ENCODE measurements at places on chromosomes 7 and 10.
A peak's percentile ranks its signal among the peaks of the same experiment; 100 is the strongest.

- DNase-seq: no peak
Measured at GRCh38 chr7:108559253-108559652, 10.3 kb downstream of the THAP5 start.

- DNase-seq: no peak
Measured at GRCh38 chr10:110497438-110498086, at the start of gene DUSP5. TSS of gene DUSP5 (plus strand) at chr10:110497907. CDS start at chr10:110498122, 215 bp downstream.

DNA sequence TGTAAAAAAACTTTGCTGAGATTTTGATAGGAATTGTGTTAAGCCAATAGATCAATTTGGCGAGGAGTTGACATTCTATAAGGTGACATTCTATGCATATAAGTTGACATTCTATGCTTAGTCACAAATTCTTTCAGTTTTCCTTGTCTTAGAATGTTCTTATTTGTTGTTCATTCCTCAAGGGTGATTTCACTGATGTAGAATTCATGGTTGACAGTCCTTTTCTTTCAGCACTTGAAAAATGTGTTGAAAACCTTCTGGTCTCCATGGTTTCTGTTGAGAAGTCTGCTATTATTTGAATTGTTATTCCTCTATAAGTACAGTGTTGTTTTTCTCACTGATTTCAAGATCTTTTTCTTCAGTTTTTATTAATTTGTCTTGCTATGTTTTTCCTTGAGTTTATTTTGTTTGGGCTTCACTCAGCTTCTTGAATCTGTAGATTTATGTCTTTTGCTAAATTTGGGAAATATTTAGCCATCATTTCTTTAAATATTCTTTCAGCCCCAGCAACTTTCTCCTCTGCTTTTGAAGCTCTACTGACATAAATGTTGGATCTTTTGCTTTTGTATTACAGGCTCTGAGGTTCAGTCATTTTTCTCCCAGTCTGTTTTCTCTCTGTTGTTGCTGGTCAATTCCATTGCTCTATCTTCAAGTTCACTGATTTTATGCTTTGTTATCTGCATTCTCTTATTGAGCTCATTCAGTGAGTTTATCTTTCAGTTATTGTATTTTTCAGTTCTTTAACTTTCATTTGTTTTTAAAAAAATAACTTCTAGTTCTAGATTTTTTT, 154.9 kb downstream of the SDK1 start:
- no peak for DNase-seq

GRCh38 chr7:50491943-50492342, 41.8 kb upstream of the FIGNL1 start:
- no peak for DNase-seq

- no peak for DNase-seq
Measured at GRCh38 chr7:97005183-97006054, at the start of gene DLX6. TSS of gene DLX6 (plus strand) at chr7:97005553. CDS start at chr7:97005978, 425 bp downstream.

- no peak for DNase-seq
Measured at GRCh38 chr7:1992554-1992953, 240.2 kb downstream of the MAD1L1 start.

DNA sequence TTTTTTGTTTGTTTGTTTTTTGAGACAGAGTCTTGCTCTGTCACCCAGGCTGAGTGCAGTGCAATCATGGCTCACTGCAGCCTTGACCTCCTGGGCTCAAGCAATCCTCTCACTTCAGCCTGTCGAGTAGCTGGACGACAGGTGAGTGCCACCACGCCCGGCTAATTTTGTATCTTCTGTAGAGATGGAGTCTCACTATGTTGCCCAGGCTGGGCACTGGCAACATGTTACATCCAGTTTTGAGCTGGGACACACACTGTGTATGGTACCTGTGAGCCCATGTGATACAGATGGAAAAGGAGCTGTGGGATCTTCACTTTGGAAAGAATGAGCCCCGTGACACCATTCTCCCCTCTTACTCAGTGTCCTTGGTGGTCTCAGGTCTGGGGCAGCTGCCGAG, 40.4 kb upstream of the PODXL start:
- no peak for DNase-seq

DNA sequence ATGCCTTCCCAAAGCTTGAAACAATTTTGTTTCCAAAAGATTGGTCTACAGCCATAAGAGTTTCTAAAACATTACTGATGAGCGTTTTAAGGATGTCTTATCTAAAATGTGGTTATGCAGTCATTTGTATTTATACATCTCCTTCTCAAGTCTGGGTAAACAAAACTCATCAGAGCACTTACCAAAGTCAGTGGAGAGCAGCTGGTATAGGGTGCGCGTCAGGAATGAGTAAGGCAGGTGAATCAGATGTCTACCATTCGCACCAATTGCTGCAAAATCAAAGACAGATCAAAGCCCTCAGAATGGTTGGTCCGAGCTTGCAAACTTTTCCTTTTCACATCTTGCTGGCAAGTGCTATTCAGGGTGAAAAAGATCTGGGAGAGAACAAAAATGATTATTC, 65.6 kb upstream of the FAM171A1 start:
- DNase-seq: no peak

- DNase-seq: no peak
Measured at GRCh38 chr7:5766321-5766761, 15.1 kb downstream of the RNF216 start.

DNA sequence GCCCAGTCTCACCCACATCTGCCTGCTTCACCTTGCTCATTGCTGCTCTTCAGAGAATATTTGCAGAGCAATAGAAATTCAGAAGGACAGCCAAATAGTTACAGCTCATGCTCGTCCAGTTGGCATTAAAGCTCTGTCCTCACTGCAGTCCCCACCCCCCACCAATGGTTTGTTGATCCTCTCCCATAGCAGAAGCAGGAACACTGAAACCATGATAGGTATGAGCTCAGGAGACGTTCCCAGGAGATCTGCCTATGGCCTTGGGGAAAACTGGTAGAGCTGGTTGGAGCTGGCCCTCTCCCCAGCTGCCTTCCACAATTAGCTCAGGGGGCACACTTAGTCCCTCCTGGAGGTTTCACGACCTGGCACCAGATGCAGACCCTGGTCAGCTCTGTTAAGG, 68.6 kb upstream of the KMT2C start:
- DNase-seq: no peak

- DNase-seq: no peak
Measured at GRCh38 chr10:79391231-79392019, 44.2 kb downstream of the PPIF start.

- DNase-seq: peak; percentile 96
Measured at GRCh38 chr10:110076559-110077318, 69.0 kb downstream of the ADD3 start.

GRCh38 chr7:90383861-90384260, 19.4 kb upstream of the CLDN12 start:
- no peak for DNase-seq

DNA sequence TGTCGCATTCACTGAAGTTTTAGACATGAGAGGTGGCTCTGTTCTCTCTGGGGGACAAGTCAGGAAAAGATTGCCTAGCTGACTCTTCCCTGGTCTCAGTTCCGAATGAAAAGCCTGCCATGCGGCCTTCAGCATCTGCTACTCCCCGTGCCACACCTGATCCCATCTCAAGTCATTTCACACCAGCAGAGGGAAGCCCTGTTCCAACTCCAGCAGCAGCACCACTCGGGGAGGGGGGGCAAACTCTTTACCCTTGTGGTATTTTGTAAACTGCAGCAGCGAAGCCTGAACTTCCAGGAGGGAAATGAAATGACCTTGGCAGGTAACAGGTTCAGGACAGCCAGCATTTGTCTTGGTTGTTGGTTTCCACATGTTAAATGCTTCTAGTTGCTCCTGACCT, 13.8 kb downstream of the LRRC4 start:
- DNase-seq: no peak

DNA sequence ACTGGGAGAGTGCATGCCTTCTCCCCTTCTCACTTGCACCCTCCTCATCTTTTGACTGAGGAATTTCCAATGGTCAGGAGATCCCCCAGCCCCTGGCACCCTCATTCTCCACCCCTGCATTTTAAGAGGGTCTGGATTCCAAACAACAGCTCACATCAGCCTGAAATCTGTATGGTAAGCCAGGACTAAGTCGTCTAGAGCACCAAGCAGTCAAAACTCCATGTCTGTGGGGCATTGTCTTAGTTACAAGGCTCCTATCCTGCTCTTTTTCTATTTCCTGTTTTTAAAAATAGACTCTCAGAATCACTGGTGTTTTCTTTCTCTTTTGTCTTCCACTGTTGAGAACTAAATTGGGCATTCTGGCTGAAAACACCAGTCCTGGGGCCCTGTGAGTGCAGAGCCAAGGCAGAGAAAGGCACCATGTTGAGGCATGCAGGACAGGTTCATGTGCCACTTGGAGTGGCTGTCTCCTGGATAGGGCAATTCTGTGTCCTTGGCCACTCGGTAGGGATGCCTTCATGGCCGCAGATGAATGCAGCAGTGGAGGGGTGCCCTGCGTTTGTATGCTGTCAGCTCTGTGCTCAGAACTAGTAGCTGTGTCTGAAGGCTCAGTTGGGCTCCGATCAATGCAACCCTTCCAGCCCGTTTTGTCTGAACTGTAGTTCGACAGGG, 216.6 kb upstream of the YAE1 start:
- no peak for DNase-seq

DNA sequence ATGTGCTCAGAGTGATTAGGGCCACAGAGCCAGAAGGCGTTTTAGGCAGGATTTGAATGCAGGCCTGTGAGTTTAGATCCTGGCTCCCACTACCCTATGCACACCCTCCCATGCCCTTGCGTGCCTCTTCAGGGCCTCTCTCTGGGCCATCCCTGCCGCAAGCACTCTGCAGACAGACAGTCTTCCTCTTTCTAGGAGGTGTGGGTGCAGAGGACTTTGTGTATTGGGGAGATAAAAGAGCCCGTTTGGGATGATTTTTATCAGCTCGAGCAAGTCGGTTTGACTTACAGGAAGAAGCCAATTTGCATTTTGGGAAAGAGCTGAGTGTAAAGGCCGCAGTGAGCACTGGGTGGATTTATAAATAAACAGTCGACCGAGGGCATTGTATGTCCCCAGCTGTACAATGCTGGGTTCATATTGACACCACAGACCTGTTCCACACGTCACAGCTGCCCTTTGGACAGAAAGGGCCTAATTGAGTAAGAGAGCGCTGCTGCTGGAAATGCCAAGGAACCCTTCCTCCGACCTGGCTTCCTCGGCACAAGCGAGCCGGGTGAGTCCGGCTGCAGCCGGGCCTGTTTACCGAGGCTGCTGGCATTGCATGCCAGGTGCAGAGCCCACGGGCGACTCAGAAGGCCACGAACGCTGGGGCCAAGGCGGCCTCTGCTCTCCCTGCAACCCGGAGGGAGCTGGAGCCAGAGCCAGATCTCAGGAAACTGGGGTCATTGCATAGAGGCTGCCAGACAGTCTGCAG, 25.1 kb downstream of the ZMIZ1 start:
- DNase-seq: no peak

- DNase-seq: no peak
Measured at GRCh38 chr10:34670081-34670480, 145.0 kb downstream of the PARD3 start.

DNA sequence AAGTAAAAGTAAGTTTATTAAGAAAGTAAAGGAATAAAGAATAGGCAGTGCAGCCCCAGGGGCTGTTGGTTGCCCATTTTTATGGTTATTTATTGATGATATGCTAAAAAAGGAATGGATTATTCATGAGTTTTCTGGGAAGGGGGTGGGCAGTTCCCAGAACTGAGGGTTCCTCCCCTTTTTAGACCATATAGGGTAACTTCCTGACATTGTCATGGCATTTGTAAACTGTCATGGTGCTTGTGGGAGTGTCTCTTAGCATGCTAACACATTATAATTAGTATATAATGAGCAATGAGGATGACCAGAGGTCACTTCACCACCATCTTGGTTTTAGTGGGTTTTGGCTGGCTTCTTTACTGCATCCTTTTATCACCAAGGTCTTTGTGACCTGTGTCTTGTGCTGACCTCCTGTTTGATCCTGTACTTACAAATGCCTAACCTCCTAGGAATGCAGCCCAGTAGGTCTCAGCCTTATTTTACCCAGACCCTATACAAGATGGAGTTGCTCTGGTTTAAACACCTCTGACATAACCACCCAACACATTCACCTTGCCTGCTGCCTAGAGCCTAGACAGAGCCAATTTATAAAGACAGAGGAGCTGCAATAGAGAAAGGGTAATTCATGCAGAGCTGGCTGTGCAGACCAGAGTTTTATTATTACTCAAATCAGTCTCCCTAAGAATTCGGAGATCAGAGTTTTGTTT, 10.9 kb upstream of the ERCC6 start:
- DNase-seq: no peak

- DNase-seq: no peak
Measured at GRCh38 chr10:114682121-114682520, 24.0 kb upstream of the ABLIM1 start.

DNA sequence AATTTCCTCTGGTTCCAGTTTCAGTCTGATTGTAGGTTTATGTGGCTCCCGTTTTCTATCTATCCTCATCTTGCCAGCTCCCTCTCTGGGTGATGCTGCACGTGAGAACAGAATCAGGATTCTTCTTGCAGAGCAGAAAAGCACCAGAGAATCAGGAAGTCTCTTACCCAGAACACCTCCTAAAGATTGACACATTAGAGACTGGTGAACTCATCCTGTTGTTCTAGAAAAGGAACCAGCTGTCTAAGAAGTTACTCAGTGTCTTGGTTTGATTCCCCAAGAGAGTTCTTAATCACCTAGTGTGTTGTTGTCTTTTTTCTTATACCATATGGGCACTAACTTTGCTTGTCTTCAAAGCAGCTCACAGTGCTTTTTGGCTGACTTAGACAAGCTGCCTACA, 152.4 kb downstream of the DGKI start:
- no peak for DNase-seq

- no peak for DNase-seq
Measured at GRCh38 chr10:22894714-22895113, 33.1 kb upstream of the ARMC3 start.

DNA sequence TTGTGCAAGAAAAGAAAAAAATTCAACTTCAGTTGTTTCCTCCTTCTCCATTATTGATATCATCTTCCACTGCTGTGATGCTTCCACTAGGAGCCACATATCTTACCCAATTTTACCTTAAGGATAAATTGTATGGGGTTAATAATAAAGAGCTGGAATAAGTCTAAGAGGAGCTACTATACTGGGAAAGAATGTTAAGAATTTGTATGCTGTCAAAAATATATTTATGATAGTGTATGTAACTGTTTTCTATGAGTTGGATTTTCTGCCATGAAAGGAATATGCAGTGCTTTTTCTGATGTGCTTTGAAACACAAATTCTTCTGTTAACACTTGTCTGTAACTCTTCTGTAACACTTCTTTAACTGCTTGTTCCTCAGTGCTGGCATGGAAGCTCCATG, 219.1 kb downstream of the VTI1A start:
- no peak for DNase-seq

- no peak for DNase-seq
Measured at GRCh38 chr7:93601363-93601762, 26.8 kb upstream of the CALCR start.

DNA sequence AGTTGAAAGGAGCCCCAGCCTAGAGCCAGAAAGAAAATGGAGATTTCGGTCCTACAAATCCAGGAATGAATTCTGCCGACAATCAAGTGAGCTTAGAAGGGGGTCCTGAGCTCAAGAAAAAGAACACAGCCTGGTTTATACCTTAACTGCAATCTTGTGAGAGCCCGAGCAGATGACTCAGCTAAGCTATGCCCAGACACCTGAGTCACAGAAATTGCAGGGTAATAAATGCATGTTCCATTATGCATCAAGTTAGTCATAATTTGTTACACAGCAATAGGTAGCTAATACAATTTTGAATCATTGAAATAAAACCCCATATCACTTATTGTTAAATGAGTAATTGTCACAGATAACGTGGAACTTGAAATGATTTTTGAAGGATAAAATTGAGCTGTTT, 111.8 kb upstream of the FOXP2 start:
- no peak for DNase-seq

GRCh38 chr7:71905821-71906220, 506.3 kb downstream of the CALN1 start:
- no peak for DNase-seq

Measured in SIG-M5 (cell line).